Osteocyte (in vitro differentiated cells): ENCODE measurements at places on chromosomes 12 and 14. TPM values are rescaled to one million over a fixed set of nuclear protein-coding genes. Genes with fewer than 3 reads are reported as not detected.

Gene GARIN6
- total RNA-seq: not detected in 2 replicates

DNA sequence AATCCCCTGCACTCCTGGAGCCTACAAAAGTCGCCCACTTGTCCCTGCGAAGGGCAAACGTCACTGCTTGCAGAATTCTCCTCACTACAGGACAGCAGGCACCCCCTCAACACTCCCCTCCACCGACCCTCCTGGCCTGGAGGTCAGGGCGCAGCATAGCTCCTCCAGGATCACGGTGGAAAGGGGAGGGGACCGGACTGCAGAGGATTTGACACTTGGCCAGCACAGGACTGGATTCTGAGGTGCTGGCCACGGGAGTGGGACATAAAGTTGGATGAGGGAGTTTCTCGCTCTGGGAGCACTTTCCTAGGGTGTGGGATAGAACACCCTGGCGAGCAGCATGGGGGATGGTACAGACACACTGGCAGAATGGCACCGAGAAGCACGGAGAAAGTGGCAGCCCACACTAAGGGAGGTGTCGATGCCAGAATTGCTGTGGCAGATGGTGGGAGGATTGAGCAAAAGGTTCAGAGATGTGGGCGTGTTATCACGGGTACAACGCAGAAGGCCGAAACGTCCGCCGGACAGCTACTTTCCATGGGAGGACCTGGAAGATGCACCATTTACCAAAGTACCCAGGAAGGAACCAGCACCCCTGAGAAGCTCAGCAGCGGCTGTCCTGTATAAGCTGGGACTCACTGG is 51.4 kb upstream of the DIO3 start:
- H3K36me3 ChIP-seq: no peaks in the 10 kb centered on the region
- no peak overlapping the region for H3K4me3 ChIP-seq
- H3K27me3 ChIP-seq: no peaks in the 10 kb centered on the region
- no peaks in the 10 kb centered on the region for H3K4me1 ChIP-seq
- no peak overlapping the region for H3K27ac ChIP-seq
- no peak for DNase-seq

Gene OR11H6
- total RNA-seq: not detected in 2 replicates

- H3K36me3 ChIP-seq: no peaks in the 10 kb centered on the region
- peaks cover 26% of the 10 kb centered on the region for H3K4me1 ChIP-seq
- H3K4me3 ChIP-seq: no peak overlapping the region
Observed at GRCh38 chr12:131607658-131608447, 103.0 kb upstream of the SFSWAP start.

Gene MMP19
- total RNA-seq: 14.3 and 15.1 TPM in 2 replicates

Gene AKAP3
- total RNA-seq: 0.97 and 1.1 TPM in 2 replicates

Gene ACRBP
- 0.73 and 1.0 TPM in 2 replicates for total RNA-seq
